ENCODE measurements at places on chromosomes 5 and 9.

DNA sequence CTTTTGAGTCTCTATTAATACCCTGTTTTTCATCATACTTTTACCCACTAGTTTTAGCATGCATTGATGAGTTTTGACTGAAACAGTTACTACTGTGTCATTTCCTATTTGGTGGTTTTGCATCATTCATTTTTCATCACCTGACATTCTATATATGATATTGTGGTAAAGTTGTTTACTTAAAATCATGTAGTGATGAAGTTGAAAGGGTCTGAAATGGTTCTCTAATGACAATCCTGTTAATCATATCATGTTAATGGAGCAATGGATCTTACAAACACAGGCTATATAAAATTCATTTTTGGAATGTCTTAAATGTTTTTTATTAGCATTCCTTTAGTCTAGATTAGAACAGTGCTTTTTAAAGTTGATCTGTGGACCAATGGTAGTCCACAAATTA is 84.1 kb downstream of the ERBIN start:
- no peak for DNase-seq

- DNase-seq: no peak
Observed at GRCh38 chr5:144093868-144094267, 76.6 kb downstream of the YIPF5 start.

GRCh38 chr5:35454011-35454525 is 163.6 kb upstream of the SPEF2 start:
- no peak for DNase-seq

- no peak for DNase-seq
Observed at GRCh38 chr9:85872463-85872862, 68.5 kb upstream of the NAA35 start.

All from H54 (cell line).